Naive thymus-derived CD8-positive, alpha-beta T cell (primary cell): ENCODE measurements at places on chromosomes 2 and 18.

DNA sequence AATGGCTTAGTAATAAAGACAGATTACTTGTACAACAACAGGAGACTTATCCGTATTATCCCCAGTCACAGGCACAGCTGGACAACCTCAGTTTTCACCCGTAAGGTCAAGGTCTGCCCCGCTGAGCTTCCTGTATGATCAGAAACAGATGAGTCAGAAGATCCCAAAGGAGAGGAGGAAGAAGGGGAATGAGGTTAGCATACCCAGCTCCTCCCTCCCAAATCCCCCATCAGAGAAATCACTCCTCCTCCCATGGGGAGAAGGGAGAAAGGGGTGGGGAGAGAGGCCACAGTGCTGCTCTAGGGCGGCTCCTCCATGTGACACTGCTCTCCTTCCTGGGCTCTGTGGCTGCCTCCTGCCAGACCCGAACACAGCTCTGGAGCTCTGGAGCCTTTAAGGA lies 53.8 kb upstream of the SPTBN1 start:
- DNase-seq = no peak

GRCh38 chr18:76557026-76557575 lies 62.1 kb upstream of the ZNF516 start:
- no peak for DNase-seq

DNA sequence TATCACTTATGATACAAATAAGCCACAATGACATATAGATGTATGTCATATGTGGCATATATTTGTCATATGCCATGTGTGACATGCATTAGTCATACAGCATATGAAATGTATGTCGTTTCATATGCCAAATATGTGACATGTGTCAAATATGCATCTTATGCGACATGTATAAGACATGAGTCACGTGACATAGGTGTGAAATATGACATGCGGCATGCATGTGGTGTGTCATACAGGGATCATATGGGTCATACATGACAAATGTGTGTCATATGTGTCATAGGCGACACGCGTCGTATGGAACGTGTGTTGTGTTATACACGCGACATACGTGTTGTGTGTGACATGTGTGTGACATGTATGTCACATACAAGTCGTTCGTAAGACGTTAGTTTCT lies 2154.0 kb upstream of the PIK3C3 start:
- no peak for DNase-seq

DNA sequence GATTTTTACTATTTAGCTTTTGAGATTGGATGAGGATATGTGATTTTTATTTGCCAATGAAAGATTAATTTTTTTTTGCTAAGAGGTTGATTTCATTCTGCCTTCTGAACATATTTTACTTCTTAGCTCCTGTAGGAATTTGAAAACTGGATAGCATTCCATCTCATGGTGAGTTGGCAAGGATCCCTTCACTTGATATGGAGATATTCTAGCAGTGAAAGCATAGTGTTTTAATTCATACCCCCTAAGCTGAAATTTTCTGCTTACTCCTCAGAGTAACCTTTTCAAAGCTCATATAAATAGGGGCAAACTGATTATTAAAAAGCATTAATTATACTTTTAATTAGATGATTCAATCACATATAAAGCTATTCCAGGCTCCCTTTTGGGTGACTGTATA lies 61.0 kb upstream of the KCNJ3 start:
- DNase-seq = no peak

DNA sequence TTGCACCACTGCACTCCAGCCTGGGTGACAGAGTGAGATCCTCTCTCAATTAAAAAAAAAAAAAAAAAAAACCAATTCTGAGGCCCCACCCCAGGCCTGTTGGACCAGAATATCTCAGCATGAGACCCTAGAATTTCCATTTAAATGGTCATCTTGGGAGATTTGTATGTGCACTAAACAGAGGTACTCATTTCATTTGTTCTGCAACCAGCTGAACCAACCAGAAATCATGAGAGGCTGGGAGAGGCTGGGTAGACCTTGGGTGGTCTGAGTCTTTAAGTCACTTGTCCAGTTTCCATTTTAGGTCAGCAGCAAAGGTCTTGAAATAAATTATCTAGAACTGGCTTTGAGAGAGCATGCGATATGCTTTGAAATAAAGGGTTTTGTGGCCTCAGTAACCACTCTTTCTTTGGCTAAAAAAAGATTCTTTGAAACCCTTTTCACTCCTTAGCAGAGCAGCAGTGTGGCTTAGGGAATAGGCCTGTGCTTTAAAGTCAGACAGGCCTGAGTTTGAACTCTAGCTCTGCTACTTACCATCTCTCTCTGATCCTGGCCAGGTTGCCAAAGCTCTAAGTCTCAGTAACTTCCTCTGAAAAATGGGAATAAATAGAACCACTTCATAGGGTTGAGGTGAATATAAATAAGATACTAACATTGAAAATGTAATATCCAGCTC lies 52.6 kb downstream of the QPCT start:
- no peak for DNase-seq

DNA sequence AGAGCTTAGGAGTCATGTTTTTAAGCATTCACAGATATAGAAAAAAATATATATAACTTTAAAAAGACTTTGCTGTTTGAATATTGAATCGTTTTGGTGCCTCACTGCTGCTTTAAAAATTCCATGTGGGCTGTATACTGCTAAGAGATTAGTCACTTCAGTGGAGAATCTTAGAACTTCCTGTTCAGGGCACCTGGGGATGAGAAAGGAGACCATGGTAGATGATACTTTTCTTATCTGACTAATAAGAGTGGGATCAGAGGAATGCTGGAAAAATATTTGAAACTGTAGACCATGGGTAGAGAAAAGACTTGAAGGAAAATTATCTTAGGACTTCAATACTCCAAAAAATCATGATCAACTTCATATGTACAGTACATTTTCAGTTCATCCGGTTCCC lies 442.2 kb upstream of the SETBP1 start:
- DNase-seq = no peak

- no peak for DNase-seq
Measured at GRCh38 chr18:32759611-32760167, 13.1 kb downstream of the KLHL14 start.

DNA sequence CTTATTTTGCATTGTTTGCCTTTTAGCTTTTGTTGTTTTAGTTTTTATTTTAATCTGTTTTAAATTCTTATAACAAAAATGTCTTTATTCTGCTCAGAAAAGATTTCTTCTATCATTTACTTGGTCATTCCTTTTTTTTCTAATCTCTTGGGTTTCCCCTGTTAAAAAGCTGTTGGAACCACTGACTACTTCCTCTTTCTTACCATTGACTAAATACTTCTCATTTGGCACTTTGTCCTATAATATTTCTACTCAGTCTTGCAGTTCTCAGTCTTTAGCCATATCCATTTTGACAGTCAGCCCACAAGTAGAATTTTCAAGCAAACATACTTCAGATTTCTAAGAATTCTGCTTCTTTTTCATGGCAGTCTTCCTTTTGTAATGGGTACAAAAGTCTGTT lies 567.2 kb downstream of the SATB2 start:
- DNase-seq = no peak

DNA sequence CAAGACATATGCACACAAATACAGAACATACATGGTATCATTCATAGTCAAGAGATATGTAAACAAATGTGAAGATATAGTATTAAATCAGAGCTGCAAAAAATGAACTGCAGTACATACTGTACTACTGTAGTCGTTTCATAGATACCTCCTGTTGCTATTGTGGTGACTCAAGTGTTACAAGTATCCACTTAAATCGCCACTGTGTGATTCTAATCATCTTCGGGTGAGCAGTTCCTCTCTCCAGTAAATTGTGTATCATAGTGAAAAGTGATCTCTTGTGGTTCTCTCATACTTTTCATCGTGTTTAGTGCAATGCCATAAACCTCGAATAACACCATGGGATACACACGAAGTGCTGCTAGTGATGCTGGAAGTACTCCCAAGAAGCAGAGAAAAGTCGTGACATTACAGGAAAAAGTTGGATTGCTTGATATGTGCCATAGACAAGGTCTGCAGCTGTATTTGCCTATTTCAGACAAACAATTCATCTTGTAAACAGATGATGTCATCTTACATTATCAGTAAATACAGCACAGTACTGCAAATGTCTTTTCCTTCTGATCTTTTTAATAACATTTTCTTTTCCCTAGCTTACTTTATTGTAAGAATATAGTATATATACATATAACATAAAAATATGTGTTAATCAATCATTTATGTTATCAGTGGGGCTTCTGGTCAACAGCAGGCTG lies 222.2 kb downstream of the BCL11A start:
- DNase-seq = no peak

GRCh38 chr2:74199275-74199701 lies 873 bp downstream of the MTHFD2 start:
- no peak for DNase-seq

GRCh38 chr2:220243571-220243970 lies 616.1 kb downstream of the SLC4A3 start:
- DNase-seq = no peak

DNA sequence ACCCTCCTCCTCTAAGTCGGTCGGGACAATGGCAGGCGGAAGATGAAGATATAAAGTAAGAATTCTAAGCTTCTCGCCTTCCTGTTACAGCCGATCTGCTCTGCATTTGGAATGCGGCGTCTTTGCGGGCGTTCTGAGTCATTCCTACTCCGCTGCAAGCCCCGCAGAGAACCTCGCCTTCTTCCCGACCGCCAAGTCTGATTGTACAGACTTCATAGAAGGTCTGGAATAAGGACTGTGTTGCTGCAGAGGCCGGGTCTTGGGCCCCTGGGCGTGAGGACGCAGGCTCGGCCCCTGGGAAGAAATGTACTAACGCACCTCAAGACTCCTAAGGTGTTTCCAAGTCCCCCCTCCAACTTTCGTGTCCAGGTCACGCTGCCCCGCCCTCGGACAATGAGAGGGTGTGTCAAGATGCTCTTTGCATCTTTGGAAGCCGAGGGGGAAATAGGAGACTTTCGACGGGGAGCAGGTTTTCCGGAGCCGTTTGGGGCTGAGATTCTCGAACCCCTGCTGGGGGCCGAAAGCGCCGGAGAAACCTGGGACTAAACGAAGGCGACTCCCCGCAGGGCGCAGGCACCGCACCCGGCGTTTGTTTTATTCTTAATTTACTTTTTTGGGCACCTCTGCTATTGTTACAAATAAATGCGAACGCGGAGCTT lies 12.7 kb upstream of the PAX3 start:
- no peak for DNase-seq

- no peak for DNase-seq
Measured at GRCh38 chr2:12419803-12420202, 296.9 kb upstream of the TRIB2 start.

DNA sequence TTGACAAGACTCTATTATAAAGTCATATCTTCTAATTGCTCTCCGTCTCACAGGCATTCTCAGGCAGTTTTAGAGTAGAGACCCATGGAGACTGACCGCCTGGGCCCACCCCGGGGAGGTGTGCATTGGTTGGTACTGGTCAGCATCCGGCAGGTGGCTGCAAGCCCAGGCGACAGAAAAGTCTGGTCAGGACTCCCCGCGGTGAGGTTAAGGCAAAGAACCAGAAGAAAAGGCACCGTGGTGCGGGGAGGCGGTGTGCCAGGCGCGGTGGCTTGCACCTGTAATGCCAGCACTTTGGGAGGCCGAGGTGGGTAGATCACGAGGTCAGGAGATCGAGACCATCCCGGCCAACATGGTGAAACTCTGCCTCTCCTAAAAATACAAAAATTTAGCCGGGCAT lies 32.5 kb downstream of the AMER3 start:
- no peak for DNase-seq

DNA sequence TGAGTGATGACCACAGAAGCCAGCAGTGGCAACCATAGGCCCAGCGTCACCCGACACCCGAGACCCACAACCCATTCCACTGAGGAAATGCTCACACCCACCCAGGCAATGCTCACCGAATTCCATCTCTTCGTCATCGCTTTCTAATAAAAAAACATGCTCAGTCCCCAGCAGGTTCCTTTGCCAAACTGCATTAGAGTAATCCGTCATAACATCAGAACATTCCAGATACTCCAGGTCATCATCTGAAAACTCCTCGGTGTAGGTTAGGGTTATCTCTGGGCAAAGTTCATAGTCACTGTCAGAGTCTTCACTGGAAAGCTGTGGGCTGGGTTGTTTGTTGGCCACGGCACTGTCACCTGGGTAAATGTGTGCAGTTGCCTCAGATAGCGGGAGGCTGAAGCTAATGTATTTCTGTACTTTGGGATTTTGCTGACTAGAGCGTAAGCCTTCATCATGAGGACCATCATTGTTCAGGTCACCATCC lies 49.3 kb downstream of the ALPK2 start:
- no peak for DNase-seq

DNA sequence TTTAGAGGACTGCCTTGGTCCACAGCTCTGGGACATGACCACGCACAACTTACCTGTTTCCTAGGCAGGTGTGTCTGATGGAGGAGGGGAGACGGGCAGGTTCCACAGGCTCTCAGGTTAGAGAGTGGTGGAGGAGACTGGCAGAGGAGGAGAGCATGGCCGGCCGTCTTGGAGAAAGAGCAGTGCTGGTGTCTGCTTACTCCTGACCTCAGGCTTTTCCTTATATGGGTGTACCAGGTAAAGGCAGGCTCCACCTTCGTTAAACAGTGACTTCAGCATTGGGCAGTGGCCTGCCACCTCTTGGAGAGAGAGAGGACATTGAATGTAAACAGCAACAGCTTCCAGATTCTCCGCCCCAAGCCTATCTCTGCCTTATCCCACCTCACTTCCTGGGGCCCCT lies at the start of gene CAPN13:
Gene CAPN13 (minus strand): TSS at position 198 of the 400 bp plus-strand sequence. CDS start 20,121 bp downstream, outside the sequence.
- DNase-seq = no peak

DNA sequence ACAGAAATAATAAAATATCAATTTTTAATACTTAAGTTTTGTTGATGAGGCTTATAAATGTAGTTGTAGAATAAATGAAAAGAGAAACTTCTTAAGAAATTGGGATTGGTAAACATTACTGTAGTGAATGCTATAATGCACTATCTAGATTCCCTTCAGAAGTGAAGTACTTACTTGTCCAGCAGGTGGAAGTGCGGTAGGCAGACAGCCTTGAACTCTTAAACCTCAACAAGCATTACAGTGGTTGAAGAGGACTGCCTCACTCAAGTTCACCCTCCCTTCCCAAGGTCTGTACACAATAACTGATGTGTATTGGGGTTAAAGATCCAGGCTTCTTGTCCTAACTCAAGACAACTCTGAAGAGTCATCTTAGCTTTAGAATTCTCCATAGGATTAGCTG lies 931.0 kb upstream of the LRRTM1 start:
- no peak for DNase-seq

- no peak for DNase-seq
Measured at GRCh38 chr2:118848381-118849225, 1.2 kb upstream of the EN1 start.
